ENCODE measurements at places on chromosomes 2 and 18.

- DNase-seq = peak; percentile 20
Observed at GRCh38 chr2:69830045-69830905, 815 bp downstream of the GMCL1 start.

DNA sequence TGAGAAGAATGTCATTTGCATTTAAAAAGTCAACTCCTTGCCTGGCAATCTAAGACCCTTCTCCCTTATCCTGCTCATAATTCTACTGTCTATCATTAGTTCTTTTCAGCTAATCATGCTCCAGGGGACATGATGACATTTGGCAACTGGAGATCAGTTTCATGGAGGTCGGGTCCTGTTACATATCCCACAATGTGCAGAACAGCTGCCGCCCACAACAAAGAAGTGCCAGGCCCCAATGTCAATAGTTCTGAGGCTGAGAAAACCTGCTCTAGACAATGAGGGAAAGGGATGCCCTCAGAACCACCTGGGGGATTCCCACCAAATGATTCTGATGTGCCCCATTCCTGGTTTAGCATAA is 53.4 kb upstream of the IL1RL1 start:
- DNase-seq = no peak

DNA sequence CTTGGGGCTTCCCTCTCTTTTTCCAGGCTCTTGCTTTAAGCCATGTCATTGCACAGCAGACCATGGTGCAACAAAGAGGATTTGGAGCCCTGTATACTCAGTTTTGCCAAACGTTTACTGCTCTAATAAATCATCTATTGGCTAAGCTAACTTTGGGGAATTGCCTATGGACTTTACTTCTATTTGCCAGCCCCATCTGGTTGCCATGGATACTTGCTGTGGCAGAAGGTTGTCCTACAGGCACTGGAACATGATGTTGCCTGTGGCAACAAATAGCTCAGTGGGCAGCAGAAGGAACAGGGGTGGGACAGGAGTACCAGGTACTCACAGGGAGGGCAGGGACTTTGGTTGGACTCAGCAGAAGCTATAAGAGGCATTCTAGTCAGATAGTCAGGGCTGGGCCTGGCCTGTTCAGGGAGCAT is 129.7 kb downstream of the CCDC85A start:
- no peak for DNase-seq

- DNase-seq = no peak
Observed at GRCh38 chr2:3296182-3296972, 81.2 kb downstream of the EIPR1 start.

DNA sequence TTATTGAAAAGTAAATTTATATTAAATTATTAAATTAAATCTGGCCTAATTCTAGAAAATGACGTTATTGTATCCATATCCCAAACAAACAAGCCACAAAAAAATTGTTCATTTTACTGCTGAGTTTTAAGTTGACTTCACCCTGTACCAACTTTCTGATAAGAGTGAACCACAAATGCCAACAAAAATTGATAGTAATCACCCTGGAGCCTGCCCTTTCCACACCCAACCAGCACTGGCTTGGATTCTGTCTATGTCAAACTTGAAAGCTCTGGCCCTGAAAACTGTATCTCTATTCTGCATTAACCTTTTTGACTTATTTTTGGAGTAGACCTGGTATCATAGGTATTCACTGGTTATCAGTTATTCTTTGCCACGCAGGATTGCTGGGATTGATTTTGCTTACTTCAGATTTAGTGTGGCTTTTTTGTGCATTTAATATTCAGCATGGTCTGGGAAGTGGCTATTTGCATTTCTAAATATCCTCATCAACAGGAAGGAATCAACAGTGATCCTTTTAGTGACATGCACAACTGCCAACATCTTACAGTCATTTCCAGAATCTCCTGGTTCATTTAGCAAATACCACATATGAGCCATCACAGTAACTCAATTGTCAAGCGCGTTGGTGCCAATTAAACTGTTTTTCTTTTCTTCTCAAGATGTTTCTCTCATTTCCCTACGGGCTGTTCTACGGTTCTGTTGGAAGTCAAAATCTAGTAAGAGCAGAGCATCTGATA is 11.4 kb upstream of the SRBD1 start:
- no peak for DNase-seq

GRCh38 chr2:20667151-20667530 is 197 bp downstream of the GDF7 start:
- no peak for DNase-seq

- DNase-seq = no peak
Observed at GRCh38 chr2:149383340-149383739, 53.0 kb downstream of the LYPD6 start.

GRCh38 chr2:101998896-101999789 is 7.4 kb downstream of the IL1R2 start:
- DNase-seq = no peak

DNA sequence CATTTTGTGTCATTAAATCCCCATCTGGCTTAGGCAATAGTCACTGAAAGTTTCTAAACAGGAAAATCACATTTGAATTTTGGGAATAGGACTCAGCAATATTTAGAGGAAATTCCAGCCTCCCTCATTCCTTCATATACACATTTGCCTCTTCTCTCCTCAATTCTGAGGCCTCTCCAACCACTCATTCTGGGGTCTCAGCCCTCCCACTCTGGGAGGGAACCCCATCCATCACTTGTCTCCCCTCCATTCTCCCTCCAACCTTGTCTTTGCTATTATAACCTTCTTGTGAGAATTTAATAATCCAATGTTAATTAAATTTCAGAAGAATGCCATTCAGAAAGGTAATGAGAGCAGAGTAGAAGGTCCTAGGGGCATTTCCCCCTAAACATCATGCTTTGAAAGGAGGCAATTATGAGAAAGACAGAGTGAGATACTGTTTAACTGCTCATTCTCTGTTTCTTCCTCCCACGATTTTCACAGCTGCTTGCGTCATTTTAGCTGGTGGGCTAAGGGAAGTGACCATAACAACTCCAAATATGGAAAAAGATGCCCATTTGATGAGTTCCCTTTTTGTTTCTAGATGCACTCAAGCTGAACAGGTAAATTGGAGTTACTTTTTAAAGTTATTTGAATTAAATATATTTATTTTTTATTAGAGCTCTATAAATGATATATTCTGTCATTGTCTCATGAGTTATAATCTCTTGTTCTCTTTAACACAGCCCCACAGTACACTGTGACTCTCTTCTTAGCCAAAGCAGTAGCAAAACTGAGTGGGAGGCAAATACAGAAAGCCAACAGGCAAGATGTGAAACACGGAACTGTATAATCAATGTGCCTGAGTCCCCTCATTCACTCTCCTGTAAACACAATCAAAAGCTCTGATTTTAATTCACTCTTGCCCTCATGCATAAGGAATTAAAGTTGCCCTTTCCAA is 135.1 kb downstream of the DLGAP1 start:
- DNase-seq = no peak

DNA sequence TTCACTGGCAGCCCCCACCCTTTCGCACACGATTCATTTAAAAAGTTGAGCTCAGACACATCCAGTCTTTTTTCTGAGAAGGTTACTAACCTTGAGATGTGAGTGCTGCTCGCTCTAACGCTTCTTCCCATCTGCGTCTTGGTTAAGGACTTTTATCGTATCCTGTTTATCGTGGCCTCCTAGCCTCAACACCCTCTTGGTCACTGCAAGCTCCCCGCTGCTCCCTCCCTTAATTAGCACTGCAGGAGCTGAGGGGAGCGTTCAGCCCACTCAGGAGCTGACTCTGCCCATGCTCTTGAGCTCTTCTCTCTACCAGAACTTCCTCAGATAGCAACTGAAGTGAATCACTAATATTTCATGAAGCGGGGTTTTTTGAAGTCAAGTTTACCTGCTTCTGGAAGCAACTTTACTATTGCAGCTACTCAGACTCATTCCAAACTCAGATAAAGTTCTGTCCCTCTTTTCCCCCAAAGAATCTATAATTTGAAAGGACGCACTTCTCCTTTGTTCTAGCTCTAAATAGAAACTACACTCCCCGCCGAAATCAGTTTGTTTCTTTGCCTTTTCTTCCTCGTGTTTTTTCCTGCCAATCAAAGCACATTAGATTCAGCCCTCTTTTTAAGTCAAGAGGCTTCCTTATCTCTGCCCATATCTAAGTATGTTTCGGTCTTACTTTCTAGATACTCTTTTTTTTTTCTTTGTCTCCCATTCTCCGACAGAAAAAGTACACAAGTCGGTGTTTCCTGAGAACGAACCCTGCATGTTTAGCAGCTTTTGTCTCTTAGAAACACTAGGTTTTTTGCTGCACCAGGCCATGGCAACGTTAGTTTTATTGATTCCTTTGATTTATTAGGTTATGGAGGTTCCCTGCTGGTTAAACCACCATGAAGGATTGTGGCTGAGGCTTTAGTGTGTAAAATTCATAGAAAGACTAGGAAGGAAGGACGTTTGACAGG is 9.3 kb upstream of the CD226 start:
- no peak for DNase-seq

- no peak for DNase-seq
Observed at GRCh38 chr18:22055466-22056238, 113.7 kb upstream of the GATA6 start.

DNA sequence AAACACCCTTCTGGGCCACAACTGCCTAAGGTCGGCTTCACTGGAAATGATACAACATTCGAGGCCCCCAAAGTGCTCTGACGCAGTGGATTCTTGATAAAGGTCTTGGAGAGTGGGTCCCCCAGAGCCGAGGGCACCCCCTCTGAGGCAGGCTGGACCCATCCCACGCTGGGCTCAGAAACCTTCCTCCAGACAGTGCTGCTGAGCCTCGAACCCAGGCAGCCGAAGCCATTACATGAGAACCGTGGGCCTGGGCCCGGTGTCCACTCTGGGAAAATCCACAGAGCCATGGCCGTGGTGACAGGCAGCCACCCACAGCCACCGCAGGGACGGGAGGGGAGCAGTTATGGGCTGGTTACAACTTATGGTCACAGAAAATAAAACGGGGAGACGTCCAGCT is 81.4 kb upstream of the ID2 start:
- no peak for DNase-seq

GRCh38 chr2:13006829-13007717 is 290.3 kb downstream of the TRIB2 start:
- peak; percentile 76 for DNase-seq

DNA sequence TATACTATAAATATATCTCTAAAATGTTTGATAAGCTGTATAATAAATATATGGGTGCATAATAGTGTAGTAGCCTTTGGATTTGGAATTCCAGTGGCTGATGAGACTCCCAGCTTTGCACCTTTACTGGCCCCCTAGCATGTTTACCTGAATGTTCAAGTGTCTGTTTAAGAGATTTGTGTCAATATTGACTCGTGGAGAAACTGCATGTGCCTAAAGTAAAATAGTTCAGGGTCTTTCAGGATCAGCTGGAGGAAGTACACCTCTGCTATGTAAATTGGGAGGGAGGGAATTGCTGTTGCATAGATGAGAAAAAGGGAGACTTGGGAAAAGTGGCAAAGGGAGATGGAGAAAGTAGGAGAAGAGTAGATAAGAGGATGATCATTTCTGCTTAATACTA is 23.9 kb downstream of the ME2 start:
- DNase-seq = no peak

- DNase-seq = no peak
Observed at GRCh38 chr2:224925061-224925809, 117.0 kb downstream of the DOCK10 start.

- DNase-seq = no peak
Observed at GRCh38 chr2:218354850-218355443, 1.7 kb upstream of the CATIP start.

DNA sequence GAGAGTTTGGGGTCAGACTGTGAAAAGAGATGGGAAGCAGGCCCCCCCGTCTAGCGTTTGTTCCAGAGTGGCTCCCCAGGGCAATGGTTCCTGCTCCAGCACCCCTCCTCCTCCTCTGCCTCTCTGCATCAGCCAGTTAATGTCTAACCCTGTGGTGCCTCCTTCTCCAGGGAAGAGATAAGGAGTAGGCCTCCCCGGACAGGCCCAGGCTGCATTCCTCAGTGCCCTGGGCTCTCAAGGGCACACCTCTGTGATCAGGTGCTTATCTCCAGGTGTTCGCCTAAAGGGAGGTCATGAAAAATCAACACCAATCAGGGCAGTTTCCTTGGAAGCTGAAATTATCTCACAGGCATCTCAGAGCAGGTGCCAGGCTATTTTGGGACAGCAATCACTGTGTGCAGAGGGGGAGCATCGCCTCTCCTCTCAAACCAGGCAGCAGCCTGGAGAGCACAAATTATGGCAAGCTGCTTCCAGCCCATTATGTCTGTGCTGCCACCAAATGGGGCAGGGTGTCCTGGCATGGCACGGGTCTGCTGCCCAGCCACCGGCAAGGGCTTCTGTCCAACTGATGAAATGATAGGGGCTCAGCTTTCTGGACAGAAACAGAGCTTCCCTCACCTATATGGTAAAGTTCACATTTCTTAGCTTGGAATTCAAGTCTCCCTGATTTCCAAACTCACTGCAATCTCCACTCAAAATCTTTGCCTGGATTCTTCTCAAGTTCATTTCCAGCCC is 255.8 kb upstream of the SLC14A2 start:
- no peak for DNase-seq

- no peak for DNase-seq
Observed at GRCh38 chr2:108367014-108367413, 10.7 kb upstream of the SULT1C4 start.

GRCh38 chr18:28248653-28249052 is 71.7 kb upstream of the CDH2 start:
- no peak for DNase-seq

- no peak for DNase-seq
Observed at GRCh38 chr18:50298443-50299284, 11.2 kb upstream of the CXXC1 start.

DNA sequence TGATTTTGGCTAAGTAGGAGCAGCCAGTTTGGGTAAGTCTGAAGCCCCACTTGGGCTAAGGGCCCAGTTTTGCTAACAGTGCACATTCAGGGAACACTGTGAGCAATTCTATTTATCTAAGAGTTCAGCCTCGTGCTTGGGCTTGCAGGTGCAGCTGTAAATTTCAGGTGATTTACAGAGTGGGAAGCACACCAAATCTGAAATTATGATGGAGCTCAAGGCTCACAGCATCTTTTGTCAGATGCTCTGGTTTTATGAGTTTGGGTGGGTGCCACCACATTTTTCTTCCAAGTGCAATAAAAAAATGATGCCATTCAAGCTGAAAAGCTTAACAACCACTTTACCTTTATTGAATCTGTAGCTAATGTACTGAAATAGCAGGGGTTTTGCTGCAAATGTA is 671.2 kb downstream of the LRRTM4 start:
- no peak for DNase-seq

DNA sequence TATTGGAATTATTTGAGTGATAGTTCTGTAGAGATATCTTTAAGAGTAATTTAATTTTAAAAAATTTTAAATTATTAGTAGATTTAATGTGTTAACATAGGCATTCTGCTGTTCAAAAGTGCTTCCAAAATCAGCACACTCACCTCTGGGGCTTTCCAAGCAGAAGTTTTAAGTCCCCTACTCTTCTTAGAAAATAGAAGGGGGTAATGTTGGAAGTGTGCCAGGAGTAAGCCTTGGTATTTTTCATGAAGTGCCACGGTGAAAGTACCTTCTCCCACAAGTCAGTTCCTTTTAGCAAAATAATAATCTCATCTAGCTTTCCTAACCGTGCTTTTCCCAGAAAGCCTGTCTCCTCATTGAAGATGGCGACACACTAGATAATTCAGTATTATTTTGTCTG is 3.9 kb upstream of the TNFRSF11A start:
- DNase-seq = no peak

All from neural crest cell (in vitro differentiated cells).